ENCODE measurements at places on chromosomes 16 and 17. TPM values are rescaled to one million over a fixed set of nuclear protein-coding genes. Genes with fewer than 3 reads are reported as not detected.

Gene ZNF19
- total RNA-seq: 0.94 TPM

Gene APOBR
- total RNA-seq: not detected

Gene CCNF
- total RNA-seq: 40.8 TPM

Gene KCNJ2
- 14.8 TPM for total RNA-seq

Gene GSG1L2
- not detected for total RNA-seq

Gene MAZ
- total RNA-seq: 252 TPM

Gene UTS2R
- total RNA-seq: not detected

Gene WRAP53
- total RNA-seq: 8.9 TPM

Gene IRX3
- 1.2 TPM for total RNA-seq

Gene DGKE
- 8.2 TPM for total RNA-seq

Gene SPHK1
- 102 TPM for total RNA-seq

Gene PARD6A
- total RNA-seq: 2.4 TPM

Gene SSH2
- 21.8 TPM for total RNA-seq

Gene GAST
- total RNA-seq: not detected

Gene NARF
- total RNA-seq: 69.7 TPM

Gene SPATA22
- total RNA-seq: not detected

Gene TMEM100
- total RNA-seq: under 0.01 TPM

Gene RAB40C
- 10.2 TPM for total RNA-seq

Gene KCNJ18
- total RNA-seq: not detected

Gene C17orf58
- 11.2 TPM for total RNA-seq

Gene TNS4
- total RNA-seq: not detected

Gene ASGR1
- 9.2 TPM for total RNA-seq

Gene FNDC8
- total RNA-seq: not detected

Gene BEAN1
- not detected for total RNA-seq

Gene SPAG7
- total RNA-seq: 56.9 TPM

Gene KCNH4
- total RNA-seq: under 0.01 TPM

Gene CDH3
- under 0.01 TPM for total RNA-seq

Gene MYADML2
- not detected for total RNA-seq

Gene CD300E
- not detected for total RNA-seq

Gene CMTM1
- total RNA-seq: 2.4 TPM

Gene CHST4
- not detected for total RNA-seq

Gene PRDM7
- total RNA-seq: not detected

Gene ADAD2
- total RNA-seq: 0.18 TPM

Gene KRT36
- not detected for total RNA-seq

Gene CCL8
- total RNA-seq: not detected

Gene CDH5
- 589 TPM for total RNA-seq

Gene CTRB1
- total RNA-seq: not detected

Gene OTOA
- 0.09 TPM for total RNA-seq

Gene MARVELD3
- total RNA-seq: not detected

Gene TBC1D3I
- under 0.01 TPM for total RNA-seq

Gene ST6GALNAC1
- total RNA-seq: not detected

Gene TMEM235
- total RNA-seq: 0.09 TPM

Gene CD19
- total RNA-seq: not detected

Gene NPIPB2
- total RNA-seq: 4.0 TPM

Gene KRT222
- not detected for total RNA-seq

Gene FGF11
- 0.94 TPM for total RNA-seq

Gene ABI3
- total RNA-seq: 14.3 TPM

Gene TBC1D28
- not detected for total RNA-seq

Gene HID1
- total RNA-seq: 11.5 TPM

Gene WFIKKN2
- not detected for total RNA-seq

Gene KRTAP2-3
- total RNA-seq: not detected

Gene KCNAB3
- 0.27 TPM for total RNA-seq

Gene SYNGR3
- 2.9 TPM for total RNA-seq

Gene LRRC37A3
- total RNA-seq: 3.2 TPM

Gene CCDC43
- 41.0 TPM for total RNA-seq

Data from endothelial cell of coronary artery (primary cell).